Activated CD4-positive, alpha-beta T cell treated with anti-CD3 and anti-CD28 coated beads, Interleukin-2, amount 50 U/mL, for 1 hour (primary cell): ENCODE measurements at places on chromosomes 6 and 20.
A peak's percentile ranks its signal among the peaks of the same experiment; 100 is the strongest.

DNA sequence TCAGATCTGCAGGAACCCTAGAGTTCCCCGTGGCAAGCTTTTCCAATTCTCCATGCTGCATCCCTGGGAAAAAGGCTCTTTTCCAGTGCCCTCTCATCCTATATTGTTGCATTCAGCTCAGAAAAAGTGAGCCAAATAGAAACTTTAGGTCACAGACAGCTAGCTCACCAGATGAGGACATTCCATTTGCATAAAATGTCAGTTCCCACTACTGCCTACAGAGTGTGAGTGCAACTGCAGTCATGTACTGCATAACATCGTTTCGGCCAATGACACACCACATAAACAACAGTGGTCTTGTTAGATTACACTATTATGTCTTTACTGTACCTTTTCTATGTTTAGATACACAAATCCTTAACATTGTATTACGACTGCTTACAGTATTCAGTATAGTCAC, 8.6 kb downstream of the HS3ST5 start:
- no peak for DNase-seq

GRCh38 chr6:28537065-28537464, 11.4 kb downstream of the GPX5 start:
- no peak for DNase-seq

DNA sequence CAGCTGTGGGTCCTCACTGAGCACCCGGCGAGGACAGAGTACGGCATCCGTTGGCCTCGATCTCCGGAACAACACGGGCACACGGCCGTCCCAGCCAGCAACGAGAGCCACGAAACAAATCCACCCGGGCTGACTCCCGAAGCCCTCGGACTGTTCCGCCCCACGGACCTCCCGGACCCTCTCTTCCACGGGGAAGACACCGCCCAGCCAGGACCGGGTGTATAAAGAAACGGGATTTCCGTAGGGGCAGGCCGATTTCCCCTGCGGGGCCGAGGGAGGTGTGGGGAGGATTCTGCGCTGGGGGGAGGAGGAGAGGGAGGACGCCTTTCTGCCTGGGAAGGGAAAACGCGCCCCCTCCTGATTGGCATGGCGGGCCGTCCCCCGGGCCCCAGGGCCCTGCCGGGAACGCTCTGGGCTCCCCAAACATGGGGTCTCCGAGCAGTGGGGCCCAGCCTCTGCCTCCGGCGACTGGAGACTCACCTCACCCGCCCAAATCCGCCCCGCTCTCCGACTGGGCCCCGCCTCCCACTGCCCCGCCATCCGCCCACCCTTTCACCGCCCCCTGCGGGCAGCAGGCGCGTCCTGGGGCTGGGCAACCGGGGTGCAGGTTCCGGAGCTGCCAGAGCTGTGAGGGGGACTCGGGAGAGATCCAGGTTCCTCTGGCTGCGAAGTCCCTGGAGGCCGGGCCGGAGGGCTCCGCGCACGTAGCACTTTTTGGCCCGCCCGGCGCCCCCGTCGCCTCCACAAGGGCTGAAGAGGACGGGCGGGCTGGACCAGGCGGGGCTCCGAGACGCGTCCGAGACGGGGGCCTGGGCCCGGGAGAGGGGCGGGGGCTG, 679 bp upstream of the PPDPF start:
- peak; percentile 53 for DNase-seq

GRCh38 chr6:4289770-4290320, 154.5 kb upstream of the ECI2 start:
- DNase-seq, result no peak

DNA sequence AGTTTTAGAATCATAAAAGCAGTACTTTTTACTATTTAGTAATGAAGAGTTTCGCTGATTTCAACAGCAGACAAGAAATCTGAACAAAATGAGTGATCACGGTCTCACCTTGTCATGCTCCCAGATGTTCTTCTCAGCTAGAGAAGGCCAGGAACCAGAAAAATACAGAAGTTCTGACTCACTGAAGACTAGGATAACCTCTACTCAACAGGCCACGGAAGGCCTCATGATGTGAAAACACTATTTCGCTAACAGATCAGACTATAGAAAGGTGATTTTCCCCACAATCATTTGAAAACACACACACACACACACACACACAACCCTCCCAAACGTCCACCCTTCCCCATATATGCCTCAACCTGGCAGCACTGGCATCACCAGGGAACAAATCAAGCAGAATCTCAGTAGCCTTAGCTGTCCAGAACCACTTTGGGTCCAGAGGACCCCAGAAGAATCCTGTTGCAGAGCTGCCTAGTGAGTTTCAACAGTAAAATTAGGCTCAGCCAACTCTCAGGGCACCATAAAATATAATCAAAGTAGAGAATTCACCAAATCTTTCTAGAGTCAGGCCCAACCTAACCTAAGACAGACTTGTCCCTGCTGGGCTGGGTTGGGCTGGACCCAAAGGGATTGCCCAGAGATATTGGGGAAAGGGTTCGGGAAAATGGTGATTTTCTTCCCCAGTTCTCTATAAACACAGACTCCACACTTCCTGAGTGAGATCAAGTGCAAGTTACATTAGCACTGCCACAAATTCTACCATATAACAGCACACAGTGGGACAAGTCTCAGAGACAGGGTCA, 7.9 kb downstream of the EXOC2 start:
- DNase-seq, result no peak

- no peak for DNase-seq
These were observed 42.4 kb downstream of the MYT1 start for GRCh38 chr20:64206614-64207013.

- no peak for DNase-seq
These were observed 23.6 kb upstream of the APCDD1L start for GRCh38 chr20:58538752-58539151.

DNA sequence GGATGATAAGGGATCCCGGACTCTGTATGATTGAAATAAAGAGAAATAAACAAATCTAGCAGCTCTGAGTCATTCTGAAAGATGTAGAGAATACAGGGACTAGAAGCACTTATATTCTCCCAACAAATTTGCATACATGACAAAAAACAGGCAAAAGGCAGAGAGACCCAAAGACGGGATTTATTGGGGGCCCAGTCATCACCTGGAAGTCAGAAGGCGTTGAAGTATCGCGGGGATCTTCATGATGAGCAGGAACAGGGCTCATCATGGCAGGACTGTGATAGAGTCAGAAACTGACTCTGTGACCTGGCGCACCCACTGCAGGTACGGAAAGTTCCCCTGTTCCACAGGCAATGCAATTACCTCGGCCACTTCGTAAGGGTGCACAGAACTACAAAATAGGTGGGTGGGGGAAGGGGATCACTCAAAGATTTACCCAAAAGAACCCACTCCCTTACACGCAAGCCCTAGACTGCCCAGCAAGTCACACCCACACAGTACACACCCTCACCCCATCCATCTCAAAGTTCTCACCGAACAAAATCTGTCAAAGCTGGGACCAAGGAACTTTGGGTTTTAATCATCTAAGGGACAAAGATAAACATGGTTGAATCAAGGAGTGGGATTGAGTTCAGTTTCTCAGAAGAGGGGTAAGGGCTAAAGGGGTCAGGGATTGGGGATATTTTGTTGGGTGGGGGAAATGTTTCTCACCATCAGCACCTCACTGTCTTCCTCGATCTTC, 1.4 kb downstream of the CUTA start:
- DNase-seq, result no peak

DNA sequence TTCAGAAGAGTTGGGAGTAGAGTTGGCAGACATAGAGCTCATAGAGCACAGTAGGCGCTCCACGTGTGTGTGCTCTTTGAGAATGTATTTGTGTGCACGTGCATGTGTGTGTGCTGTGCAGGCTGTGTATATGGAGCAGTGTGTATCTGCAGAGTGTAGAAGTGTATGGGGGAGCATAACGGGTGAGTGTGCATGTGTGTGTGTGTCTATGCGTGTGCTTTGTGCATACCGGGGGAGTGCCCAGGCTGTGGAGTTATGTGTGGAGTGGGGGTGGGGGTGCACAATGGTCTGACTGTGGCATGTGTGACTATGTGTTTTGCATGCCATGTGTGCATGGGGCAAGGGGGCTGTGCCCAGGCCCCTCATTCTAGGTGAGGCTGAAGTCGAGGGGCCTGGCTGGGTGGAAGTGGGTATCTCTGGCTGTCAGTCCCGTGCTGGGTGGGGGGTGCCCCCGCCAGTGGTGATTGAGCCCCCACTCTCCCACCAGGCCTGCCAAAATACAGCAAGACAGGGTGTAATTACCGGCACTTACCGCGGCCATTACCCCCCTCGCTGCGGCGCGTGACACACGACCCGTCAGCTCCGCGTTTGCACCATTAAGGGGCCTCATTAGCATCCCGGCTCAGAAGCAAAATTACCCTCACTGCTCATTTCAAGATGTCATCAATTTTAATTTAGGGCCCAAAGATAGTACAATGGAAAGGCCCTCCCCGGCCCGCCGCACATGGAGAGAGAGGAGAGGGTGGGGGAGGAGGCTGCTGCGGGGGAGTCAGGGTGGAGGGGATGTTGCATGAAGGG, 39.1 kb downstream of the MDFI start:
- no peak for DNase-seq

DNA sequence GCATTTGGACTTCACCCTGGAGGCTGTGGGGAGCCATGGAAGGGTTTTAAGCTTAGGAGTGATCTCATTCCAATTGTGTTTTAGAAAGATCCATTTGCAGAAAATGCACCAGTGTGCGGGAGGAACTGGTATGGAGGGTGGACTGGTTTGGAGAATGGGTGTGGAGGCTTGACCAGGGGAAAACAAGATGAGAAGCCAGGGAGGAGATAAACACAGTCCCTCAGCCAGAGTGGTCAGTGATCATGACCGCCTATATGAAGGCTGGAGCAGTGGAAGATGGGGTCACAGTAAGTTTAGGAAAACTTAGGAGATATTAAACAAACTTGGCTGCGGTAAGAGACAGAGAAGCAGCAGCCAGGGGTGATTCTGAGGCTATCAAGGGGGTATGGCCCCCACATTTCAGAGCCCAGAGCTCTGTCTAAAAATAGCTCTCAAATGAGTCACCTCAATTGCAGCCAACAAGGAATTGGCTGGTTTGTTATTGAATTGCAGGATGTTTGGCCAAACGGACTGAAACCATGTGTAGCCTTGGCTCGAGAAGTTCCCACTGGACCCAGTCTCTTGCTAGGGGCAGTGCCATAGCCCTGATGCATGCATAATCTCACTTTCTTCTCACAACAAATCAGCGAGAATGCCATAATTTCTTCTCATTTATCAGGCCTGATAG, 159.9 kb upstream of the TOP1 start:
- no peak for DNase-seq

- DNase-seq, result no peak
These were observed 2.6 kb upstream of the NOTCH4 start for GRCh38 chr6:32226434-32226833.

DNA sequence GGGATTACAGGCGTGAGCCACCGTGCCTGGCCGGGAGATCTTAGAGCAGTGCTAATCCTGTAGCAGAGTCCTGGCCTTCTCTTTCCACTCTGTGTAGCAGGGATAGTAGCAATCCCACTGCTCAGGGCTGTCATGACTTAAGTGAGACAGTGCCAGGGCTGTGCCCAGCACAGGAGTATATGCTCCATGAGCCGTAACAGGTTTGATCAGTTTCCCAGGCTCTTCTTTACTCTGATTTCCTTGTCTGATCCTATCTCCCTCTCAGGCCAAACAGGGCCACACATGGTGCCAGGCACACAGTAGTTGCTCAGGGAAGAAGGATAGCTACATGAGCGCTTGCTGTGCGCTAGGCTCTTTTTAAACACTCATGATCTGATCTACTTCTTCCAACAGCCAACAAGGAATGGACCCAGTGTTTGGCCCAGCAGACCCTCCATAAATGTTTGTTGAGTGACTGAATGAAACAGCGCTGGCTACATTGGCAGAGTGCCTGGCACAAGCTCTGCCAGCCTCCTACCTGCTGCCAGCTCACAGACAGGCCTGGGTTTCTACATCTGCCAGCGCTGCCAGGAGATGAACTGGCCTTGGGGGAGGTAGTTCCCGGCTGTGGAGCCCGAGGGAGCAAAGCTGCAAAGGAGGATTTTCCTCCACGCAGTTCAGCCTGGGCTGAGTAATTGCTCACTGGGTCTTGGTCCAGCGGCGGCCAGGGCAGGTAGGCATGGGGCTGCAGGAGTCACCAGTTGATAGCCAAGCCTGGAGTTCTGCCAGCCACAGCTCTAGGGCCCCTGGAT, 36.9 kb downstream of the SNAI1 start:
- no peak for DNase-seq

DNA sequence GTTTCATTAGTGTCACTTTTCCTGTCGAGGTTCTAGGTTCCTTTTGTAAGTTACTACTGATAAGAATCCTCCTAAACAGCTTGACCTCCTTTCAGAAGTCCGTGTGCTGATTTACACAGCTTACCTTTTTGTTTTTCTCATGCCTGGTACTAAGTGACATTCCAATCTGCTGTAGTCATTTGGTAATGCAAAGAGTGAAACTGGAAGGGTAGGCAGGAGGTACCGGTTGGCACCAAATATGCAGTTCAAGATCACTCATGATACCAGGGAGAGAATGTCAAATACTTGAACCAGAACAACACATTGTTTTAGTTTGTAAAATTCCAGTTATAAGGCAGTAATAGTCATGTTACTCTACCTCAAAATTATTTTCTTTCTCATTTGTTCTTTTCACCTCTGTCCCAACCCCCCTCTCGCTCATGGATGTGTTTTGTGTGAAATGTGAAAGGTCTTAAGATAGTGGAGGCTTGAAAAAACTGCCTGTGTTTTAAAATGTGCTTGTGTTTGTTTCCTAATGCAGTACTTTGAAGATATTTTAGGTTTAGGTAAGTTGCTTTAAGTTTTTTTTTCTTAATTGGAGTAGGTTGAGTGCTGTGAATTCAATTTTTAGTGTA, 23.2 kb downstream of the AFDN start:
- no peak for DNase-seq

GRCh38 chr6:37495244-37495934, 4.3 kb downstream of the CCDC167 start:
- DNase-seq, result no peak

DNA sequence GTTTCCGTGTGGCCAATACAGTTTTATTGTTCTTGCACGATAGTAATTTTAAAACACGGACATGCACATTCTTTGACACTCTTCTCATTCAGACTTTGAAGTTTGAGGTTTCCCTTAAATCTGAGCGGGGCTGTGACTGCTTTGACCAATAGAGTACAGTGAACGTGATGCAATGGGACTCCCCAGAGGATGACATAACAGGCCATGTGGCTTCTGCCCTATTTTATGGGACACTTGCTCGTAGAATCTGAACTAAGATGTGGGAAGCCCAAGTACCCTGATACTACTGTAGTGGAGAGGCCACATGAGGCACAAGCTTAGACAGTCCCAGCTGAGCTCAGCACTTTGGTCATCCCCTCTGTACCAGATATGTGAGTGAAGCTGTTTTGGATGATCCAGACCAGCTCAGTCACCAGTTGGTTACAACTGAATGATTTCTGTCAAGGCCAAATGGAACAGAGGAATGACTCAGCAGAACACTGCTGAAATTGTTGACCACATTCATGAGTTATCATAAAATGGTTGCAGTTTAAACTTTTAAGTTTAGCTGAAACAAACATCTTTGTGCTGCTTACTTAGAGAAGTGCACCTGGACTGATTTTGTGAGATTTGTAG, 279.4 kb downstream of the RFPL4B start:
- no peak for DNase-seq
